Sciatic nerve (tissue), 2 donors: ENCODE measurements at places on chromosomes 3 and 15. TPM values are rescaled to one million over a fixed set of nuclear protein-coding genes. Genes with fewer than 3 reads are reported as not detected.
A peak's percentile ranks its signal among the peaks of the same experiment; 100 is the strongest.

Gene ZDHHC23
- 9.6 TPM for total RNA-seq

Gene NTRK3
- total RNA-seq, result 28.4 TPM

Gene C3orf70
- total RNA-seq, result 12.9 TPM

Gene SLC22A13
- total RNA-seq, result 0.98 TPM

Gene PYGO1
- 15.1 TPM for total RNA-seq

Gene UTS2B
- 0.89 TPM for total RNA-seq

Gene ZNF148
- 60.6 TPM for total RNA-seq

DNA sequence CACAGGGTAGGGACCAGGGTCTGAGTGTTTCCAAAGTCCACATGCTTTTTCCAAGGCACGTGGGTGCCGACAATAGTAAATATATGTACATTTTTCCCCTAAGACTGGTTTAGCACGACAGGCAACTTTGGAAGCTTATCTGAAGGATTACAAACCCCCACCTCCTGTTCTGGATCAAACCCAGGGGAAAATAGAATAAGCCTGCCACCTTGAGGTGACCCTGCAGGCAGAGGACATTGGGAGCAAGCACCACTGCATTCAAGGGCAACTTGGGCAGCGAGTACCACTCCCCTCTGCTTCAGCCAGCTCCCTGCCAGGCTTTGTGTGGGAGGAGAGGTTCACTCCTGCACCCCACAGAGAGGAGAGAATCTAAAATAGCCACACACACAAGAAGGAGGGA is 44.8 kb downstream of the KBTBD12 start:
- DNase-seq, result no peak

DNA sequence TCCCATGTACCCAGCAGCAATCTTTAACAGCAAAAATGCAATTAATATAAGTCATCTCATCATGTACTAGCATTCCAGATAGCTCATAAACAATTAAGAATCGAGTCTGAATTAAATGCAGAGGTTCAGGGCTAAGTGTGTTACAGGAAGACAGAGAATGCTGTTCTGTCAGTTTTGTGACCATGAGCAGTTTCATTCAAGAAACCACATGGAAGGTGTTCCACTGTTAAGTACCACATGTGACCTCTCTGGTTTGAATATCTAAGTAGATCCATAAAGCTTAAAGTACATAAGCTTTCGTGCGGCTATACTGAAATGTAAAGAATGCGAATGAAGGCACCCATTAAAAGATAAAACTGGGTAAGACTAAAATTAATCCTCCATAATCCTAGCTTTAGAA is 272.3 kb downstream of the IL5RA start:
- no peak for DNase-seq

- no peak for DNase-seq
Observed at GRCh38 chr3:60076331-60076730, 1026.5 kb upstream of the CFAP20DC start.

DNA sequence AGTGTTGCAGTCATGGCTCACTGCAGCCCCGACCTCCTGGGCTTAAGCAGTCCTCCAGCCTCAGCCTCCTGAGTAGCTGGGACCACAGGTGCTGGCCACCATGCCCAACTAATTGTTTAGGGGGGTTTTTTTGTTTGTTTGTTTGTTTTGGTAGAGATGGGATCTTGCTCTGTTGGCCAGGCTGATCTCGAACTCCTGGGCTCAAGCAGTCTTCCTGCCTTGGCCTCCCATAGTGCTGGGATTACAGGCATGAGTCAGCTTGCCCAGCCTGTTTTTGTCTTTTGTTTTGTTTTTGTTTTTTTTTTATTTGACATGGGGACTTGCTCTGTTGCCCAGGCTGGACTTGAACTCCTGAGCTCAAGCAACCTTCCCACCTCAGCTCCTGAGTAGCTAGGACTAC is 17.4 kb downstream of the NDUFB5 start:
- DNase-seq, result no peak

DNA sequence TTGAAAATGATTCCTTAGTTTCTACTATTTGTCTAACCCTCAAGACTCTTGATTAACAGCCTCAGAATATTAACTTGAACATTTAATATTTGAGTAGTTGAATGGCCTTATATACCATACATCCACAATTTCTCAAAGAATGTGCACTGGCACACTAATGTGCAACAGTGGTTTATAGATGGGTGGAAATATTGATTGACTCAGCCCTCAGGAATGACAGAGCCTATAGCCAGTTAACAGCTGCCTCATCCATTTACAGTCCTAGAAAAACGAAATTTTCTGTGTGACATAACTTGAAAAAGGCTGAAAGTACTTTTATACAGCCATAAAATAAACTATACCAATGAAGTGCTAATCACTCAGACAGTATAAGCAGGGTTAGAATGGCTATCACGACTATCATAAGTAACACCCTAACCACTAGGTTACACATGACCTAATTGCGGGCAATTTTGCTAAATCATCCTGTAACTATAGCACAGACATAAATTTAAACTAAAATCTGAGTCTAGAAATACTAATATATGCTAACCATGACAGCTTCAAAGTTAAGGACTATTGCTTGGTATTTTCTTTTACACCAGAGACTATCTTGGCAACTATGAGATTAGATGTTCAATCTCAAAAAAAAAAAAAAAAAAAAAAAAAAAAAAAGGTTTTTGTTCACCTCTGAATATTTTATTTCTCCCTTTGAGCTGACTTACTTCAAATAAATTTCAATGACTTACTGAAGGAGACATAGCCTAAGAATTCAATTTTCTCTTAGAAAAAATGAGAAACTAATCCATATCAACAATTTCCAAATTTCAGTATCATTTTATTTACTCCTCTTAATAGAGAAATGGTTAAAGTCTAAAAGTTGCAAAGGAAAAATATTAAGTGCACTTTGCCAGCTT is 9.3 kb downstream of the SECISBP2L start:
- DNase-seq, result no peak

GRCh38 chr3:45623393-45623792 is 28.8 kb downstream of the LIMD1 start:
- DNase-seq, result no peak

GRCh38 chr3:56878074-56878473 is 76.3 kb upstream of the ARHGEF3 start:
- DNase-seq, result no peak

GRCh38 chr15:60744826-60745460 is 266.0 kb upstream of the ICE2 start:
- DNase-seq, result no peak

DNA sequence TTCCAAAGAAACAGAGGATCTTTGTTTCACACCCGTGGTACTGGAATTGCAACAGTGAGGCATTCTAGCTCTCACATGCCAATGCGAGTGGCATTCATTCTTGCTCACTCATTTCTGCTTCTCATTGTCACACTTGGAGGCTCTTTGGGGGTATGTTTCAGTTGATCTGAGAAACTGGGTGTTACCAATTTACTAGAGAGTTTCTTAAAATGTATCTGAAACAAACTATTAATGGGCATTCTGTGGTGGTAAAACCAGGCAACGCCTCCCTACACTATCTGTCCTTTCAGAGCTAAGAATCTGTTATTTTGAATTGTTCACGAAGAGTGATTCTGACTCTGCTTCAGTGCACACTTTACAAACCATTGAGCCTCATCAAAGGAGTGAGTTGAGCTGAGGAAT is 140.6 kb upstream of the BHLHE40 start:
- no peak for DNase-seq

- DNase-seq, result no peak
Observed at GRCh38 chr15:63238796-63239195, 38.6 kb upstream of the APH1B start.

DNA sequence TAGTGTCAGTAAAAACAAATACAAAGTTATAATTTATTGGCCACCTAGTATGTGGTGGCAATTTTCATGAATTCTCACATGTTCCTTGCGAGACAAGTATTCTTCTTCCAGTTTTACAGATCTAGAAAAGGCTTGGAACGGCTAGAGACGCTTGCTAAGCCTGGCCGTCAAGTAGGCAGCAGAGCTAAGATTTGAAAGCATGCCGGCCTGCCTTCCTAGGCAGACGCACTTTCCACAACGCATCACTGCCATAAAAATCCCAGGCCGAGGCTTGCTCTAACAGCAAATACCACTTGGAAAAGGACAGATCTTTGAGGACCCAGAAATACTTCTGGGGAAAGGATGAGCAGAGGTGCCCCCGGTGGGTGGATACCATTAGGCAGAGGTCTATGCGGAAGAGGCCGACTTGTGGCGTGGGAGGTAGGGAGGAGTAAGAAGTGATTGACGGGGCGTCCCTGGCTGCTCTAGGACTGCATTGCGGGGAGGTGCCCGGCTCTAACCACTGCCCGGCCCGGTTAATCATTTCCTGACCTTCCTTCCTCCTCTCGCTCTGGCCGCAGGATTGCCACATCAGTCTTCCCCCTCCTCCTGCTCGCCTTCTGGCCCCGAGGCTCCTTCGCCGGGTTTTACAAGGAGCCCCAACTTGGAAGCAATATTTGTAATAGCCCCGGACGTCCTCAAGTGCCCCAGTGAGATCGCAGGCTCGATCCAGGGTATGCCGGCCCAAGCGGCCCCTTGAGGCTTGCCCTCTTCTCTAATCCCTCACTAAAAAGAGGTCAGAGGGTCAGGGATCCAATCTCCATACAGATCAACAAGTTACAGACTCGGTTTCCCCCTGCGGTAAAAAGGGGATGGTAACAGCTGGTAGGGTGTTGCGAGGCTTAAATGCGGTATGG is 1.3 kb upstream of the USP3 start:
- peak; percentile 92 for DNase-seq

GRCh38 chr15:79644091-79644490 is 212.0 kb downstream of the MINAR1 start:
- DNase-seq, result no peak

GRCh38 chr3:71601811-71602210 is 18.3 kb upstream of the FOXP1 start:
- no peak for DNase-seq

- DNase-seq, result no peak
Observed at GRCh38 chr3:150975992-150976368, 3.5 kb upstream of the CLRN1 start.

DNA sequence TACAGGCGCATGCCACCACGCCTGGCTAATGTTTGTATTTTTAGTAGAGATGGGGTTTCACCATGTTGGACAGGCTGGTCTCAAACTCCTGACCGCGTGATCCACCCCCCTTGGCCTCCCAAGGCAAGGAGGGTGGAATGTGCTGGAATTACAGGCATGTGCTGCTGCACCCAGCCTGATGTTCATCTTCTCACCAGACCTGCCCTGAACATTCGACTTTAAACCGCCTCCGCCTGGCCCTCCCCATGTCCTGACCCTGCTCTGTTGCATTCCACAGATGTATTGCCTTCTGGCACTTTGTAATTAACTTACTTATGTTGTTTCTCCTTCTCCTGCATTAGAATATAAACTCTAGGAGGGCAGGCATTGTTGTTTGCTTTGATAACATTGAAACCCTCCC is 102.1 kb downstream of the LINGO1 start:
- no peak for DNase-seq

DNA sequence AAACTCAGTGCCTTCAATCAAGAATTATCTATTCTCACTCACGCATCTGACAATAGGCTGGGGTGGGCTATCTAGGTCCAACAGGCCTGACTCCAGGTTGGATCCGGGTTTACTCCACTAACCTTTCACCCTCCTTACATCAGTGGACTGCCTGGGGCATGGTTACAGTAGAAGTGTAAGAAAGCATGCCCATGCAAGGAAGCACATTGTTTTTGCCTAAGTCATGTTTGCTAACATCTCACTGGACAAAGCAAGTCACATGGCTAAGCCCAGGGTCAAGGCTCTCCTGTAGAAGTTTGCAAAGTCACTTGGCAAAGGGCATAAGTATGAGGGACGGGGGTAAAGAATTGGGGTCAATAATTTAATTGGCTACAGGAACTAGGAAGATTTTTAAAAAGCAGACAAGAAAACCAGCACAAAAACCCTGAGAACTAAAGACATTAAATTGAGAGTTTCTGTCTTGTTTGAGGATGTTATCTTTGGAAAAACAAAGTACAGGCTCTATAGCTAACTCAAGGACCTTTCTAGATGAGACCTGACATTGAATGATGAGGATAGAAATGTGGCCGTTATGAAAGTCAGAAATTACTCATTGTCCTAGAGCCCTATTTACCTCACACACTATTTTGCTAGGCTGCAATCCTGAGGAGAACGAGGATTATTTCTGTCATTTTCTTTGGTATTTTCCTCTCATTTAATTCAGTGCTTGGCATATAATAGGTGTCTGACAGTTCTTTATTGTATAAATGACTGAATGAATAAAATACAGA is 214.2 kb downstream of the IL20RB start:
- DNase-seq, result no peak

- DNase-seq, result no peak
Observed at GRCh38 chr3:5456199-5456598, 268.7 kb downstream of the EDEM1 start.

DNA sequence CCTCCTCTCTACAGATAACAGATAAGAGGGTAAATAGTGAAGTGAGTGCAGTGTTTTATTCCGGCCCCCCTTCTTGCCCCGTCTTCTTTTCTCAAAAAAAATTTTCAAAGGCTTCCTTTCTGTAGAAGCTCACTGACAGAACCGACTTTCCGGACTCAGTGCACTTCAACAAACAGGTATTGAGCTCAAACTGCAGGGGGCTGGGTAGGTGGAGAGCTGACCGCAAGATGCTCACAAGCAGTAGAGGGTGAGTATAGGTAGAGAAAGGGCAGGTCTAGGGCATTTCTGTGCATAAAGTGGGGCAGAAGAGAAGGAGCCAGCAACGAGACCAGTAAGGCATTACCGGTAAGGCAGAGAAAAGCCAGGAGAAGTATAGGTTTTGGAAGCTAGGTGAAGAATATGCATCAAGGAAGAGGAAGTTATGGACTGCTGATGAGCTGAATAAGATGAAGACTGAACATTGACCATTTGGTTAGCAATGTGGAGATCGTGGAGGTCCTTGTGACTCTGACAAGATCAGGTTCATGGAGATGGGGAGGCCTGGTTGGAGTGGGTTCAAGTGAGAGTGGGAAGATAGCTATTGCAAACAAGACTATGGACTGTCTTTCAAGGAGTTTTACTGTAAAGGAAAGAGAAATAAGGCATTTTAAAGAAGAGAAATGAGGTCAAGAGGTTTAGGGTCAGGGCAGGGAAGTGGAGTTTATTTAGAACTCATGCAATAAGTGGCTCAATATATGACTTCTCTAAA is 97.4 kb downstream of the ST6GAL1 start:
- no peak for DNase-seq

DNA sequence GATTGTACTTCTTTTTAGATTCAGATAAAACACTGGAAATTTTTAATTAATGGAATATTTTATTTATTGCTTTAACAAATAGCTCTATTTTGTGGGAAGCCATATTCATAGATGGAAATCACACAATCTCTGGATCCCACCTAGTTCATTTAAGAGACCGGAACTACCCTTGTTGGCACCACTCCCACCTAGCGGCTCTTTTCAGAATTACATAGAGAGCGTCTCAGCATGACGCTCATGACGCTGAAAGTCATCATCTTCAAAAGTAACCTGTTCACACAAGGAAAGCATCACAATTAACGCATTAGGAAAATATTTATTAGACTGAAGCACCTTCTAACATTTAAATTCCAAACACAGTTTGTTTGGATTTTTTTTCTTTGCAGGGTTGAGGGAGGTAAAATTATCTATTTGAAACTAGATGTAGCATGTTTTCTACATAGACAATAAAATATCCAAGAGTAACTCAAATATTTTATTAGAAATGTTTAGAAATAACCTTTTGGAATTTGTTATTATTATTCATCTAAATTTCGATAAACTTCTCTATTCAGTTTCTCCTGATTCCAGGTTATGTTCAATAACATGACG is 214.9 kb upstream of the ARRDC4 start:
- no peak for DNase-seq

GRCh38 chr15:87746333-87746732 is 510.2 kb downstream of the NTRK3 start:
- DNase-seq, result no peak

GRCh38 chr3:113825090-113825489 is 13.5 kb upstream of the GRAMD1C start:
- DNase-seq, result no peak
